Stimulated activated CD4-positive, alpha-beta T cell treated with anti-CD3 and anti-CD28 coated beads, TNF-alpha, amount 100 ng/mL, for 1 hour (primary cell): ENCODE measurements at places on chromosomes 2 and 18.

DNA sequence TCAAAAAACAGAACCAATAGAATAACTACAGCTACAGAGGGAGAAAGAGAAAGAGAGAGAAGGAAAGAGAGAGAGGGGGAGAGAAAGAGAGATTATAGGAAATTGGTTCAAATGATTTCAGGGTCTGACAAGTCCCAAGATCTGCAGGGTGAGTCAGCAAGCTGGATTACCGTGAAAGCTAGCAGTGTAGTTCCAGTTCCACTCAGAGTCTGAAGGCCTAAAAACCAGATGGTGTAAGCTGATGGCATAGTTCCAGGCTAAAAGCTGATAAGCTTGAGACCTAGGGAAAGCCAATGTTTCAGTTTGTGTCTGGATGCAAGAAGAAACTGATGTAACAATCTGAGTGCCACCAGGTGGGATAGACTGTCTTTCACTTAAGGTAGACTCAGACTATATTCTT lies 397.7 kb downstream of the TRIB2 start:
- no peak for DNase-seq

- no peak for DNase-seq
These were observed 173.0 kb downstream of the CTIF start for GRCh38 chr18:48711651-48712486.

- DNase-seq, result no peak
These were observed 1.0 kb upstream of the CUL3 start for GRCh38 chr2:224586127-224586695.

- no peak for DNase-seq
These were observed 380.2 kb upstream of the RAB12 start for GRCh38 chr18:8229040-8229439.

DNA sequence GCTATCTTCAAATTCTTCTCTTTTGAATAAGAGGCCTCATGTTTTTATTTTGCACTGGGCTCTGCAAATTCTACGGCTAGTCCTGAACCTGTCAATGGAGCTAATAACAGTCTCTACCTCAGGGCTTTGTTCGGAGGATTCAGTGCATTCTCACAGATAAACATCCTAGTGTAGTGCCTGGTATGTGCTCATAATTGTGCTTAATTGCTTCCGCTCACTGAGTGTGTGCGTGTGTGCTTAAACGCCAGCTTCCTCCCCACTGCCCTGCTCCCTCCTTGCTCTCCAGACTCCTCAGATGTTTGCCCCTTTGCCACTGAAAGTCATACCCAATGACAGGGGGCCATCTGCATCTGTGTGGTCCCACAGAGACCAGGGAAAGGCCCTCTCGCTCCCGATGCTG lies 6.7 kb downstream of the GYPC start:
- DNase-seq, result no peak

- DNase-seq, result no peak
These were observed 46.4 kb upstream of the SELENOI start for GRCh38 chr2:26299471-26300101.

DNA sequence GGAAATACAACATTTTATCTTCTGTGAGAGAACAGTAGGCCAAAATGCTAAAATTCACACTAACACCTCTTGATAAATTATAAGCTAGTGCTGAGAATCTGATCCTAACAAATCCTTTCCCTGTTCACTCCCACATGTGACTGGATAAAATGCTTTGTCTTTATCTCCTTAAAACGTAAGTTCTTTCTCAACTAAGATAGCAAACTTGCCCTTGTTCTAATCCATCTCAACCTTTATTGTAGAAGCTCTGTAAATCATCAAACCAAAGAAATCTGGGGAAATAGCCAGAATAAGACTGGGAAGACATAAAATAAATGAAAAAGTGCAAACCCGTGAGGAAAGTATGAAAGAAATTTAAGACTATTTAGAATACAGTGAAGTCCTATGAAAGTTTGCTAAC lies 1058.4 kb upstream of the ACVR2A start:
- DNase-seq, result no peak

- no peak for DNase-seq
These were observed 111.5 kb upstream of the GLI2 start for GRCh38 chr2:120624061-120624737.

DNA sequence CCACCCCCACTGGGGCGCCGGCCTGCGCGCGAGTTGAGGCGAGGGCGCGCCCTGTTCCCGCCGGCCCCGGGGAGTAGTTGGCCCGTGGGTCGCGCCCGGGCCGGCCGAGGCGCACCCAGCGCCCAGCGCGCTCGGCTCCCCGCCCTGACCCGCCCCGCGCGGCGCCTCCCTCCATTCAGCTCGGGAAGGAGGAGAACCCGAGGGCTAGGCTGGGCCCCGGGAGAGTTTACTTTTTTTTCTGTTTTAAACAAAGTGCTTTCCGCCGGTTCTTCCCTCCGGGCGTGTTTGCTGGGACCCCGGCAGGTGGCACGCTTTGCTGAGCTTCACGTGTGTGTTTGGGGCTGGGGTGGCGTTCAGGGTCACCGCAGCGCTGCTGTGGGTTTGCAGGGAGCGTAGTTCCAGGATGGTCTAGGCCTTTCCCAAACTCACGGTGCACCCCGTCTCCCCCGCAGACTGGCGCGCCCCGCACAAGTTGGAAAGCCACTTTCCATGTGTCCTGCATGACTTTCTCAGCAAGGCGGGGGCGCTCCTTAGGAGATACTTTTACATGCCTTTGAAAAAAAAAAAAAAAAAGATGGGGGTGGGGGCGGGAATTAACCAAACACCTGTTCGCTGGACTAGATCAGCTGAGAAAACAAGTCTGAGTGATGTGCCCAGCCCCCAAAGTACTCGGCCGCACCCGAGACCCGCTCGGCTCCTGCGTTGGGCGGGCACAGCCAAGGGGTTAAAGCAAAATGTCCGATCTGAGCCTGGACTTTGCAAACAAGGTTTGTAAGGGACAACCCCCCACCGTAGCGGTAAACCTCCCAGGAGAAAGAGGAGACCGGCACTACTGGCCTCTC lies 825 bp downstream of the ITGA6 start:
- peak; percentile 41 for DNase-seq
